ENCODE measurements at places on chromosomes 6 and 20.

GRCh38 chr6:27188061-27188884 lies 59.2 kb upstream of the PRSS16 start:
- no peak for DNase-seq

DNA sequence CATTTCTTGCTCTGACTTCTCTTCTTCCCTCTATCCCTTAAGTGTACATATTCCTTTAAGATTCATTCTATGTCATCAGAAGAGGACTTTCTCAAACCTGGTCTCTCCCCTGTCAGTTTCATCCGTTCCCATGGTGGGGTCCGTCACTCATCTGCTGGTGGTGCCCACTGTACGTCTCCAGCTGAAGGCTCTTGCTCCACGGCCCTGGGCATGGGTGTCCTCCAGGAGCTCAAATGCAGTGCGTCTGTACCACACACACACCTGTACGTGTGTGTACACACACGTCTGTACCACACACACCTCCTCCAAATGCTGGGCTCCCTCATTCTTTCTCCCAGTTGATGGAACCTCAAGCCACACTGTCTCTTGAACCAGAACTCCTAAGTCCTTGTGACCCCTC lies 85.6 kb downstream of the CAP2 start:
- DNase-seq, result no peak

DNA sequence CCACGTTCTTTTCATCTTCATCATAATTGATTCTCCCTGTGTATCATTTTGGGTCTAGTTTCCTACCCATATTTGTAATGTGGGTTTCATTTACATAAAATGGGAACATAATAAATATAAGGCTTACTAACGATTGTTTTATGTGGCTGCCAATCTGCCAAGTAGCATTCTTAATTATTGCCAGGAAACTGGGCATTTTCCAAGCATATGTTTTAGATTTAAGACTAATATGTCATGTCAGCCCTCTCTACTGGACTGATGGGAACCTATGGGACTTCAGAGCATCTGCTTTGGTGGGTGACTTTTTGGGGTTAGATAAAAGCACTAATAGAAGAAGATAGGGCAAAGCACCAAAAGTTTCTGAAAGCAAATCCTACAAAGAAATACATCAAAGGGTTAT lies 157.5 kb downstream of the TBX18 start:
- no peak for DNase-seq

DNA sequence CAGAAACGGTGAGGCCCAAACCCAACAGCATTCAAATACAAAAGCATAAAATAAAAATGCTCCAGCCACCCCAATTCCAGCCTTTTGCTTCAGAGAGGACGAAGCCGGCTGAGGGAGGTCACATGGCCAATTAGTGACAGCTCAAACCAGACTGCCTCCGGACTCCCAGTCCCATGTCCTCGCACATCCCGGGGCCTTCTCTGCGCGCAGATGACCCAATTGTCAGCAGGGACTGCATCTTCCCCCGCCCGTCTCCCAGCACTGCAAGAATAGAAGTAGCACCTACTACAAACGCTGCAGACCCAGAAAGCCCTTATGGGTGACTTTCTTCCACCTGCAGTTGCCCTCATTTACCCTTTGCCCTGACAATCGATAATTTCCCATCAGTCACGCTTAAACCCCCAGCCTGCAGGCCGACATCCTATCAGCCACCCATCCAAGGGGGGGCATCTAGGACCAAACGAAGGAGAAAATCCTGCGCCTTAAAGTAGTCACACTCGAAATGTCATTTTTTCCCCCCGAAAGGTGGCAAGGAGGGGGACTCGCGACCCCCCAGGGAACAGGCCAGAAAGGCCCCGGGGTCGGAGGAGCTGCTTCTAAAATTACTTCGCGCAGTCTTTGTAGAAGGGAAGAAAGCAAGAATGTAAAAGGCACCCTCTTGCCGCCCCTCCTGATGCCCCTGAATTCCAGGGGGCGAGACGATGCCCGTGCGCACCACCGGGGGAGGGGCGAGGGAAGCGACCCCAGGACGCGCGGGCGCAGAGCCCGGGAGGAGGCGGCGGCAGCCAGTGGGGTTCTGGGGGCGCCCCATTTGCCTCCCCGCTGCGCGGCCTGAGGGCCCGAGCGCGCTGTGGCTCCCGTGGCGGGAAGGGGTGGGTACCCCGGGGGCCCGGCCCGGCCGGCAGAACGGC lies 792 bp downstream of the SLC23A2 start:
- peak; percentile 58 for DNase-seq

DNA sequence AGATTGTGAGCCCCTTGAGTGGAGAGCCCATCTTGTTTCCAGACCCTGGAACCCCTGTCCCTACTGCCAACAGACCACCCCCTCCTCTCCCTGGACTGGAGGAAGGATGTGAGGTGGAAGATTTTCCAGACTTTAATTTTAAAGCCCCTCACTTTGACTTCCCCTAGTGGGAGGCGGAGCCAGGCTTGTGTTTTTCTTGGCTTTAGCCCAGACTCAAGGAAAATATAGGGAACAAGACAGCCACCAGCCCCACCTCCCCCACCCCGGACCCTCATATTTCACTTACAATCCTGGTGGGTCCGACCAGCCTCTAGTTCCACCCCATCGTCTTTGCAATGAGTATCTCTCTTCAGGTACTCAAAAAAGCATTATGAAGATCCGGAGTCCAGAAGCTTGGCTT lies 40.8 kb downstream of the NCR2 start:
- no peak for DNase-seq

DNA sequence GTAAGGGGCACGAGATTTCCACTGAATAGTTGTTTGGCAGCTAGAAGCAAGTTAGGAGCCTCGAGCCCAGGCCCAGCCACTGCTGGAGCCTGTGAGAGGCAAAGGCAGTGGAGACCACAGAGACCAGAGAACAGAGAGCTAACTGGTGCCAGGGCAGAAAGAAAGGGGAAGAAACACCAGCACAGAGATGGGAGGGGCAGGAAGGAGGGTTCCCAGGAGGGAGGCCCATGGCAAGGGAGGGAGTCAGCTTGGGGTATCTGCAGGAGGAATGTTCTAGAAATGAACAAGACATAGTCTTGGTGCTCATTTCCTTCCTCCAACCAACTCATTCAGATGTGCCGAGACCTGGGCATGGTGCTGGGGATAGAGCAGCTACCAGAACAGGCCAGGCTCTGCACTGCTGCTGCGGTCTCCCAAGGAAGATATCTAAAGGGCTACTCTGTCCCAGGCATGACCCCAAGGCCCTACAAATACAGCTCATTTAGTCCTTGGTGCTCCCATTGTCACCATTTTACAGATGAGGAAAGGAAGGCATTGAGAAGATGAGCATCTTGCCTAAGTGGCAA lies 10.7 kb downstream of the ANGPT4 start:
- DNase-seq, result peak; percentile 15

Data from C1 segment of cervical spinal cord (tissue), 14 donors.